ENCODE measurements at places on chromosomes 12 and 14.

DNA sequence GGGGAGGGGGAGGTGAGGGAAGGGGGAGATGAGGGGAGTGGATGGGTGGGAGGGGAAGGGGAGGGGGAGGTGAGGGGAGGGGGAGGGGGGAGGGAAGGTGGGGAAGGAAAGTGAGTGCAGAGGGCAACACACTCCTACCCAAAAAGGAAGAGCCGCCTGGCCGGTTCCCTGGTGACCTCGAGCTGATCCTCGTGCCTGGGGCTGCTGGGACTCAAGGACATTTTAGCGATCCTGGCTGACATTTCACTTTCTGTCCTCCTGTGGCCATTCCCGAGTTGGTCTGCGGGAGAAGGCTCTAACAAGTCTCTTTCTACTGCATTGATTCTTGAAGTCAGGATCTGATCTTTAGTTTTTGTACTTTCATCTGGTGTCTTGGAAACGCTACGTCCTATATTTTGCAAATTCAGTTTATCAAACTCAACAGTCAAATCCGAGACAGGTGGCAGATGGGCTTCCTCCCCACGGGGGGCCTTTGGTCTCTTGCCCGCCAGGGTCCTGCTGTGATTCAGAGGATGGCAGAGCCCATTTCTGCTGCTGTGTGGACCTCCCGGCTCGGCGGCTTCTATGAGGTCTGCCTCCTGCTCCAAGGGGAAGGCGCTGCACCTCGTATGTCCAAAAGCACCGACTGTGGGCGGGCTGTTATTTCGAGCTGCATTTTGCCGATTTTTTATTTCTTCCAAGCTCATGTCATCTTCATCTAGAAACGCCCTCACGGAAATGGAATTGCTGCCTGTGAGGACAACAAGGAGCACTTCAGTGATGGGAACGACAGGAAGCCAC lies 19.1 kb downstream of the PGAM5 start:
- no peak for DNase-seq

GRCh38 chr12:119255314-119255713 lies 76.6 kb downstream of the HSPB8 start:
- DNase-seq = no peak

GRCh38 chr14:29709490-29709889 lies 218.2 kb downstream of the PRKD1 start:
- no peak for DNase-seq

- no peak for DNase-seq
These were observed 1.7 kb downstream of the FBXO34 start for GRCh38 chr14:55272922-55273321.

DNA sequence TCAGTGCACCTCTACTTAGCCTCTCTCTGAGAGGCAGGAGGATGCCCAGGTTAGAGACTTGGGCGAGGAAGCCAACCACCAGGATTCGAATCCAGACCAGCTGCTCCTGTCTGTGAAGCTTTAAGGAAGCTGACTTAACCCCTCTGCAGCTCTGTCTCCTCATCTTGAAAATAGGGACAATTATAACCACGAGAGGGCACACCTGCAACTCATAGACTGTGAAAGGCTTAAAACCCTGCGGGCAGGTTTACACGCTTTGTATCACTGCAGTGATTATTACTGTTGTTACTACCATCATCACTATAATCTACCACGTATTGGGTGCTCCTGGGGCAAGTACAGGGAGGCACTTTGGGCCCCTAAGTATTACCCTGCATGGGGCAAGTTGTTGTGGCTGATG lies 379.8 kb downstream of the VRK1 start:
- no peak for DNase-seq

DNA sequence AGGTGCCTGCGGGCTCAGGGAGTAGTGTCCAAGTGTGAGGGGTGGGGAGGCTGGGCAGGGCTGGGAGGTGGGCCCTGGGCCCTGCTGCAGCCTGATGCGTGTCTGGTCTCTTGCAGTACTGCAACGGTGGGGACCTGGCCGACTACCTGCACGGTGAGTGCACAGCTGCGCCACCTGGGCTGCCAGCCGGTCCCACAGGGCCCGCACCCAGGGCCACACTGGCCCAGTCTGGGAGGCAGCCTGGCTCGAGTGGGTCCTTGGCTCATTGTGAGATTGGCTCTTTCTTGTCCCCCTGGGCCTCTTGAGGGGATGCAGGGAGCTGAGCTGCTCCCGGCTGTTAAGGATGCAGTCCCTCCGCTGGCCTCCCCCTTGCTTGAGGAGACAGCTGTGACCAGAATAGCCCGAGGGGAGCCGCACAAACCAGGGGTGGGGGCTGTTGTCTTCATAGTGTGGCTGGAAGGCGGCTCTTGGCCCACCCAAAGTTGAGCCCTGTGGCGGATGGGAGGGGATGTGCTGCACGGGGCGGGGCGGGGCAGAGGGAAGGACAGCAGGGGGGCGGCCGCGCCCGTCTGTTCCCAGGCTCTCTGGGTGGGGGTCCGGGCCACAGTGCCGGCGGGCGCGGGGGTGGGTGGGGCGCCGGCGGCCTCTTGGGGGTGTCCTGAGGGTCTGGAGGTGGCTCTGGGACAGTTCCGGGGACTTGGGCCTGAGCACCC lies 13.1 kb downstream of the ULK1 start:
- DNase-seq = no peak

DNA sequence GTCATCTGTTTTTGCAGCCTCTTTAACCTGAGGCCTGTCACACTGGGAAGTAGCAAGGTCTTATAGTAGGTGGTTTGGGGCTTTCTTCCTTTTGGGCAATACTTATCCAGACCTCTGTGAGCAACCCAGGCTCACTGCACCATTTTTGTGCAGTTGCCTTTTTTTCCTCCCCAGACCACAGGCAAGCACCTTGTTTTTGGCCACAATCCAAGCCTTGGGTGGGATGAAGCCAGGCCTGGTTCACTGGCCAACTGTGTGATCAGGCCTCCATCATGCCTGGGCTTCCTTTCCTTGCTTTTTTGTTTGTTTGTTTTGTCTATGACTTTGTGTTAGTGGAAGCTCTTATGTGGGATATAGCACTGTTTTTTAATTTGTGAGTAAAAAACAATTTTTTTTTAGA lies 71.7 kb downstream of the DNAH10 start:
- no peak for DNase-seq

- no peak for DNase-seq
These were observed 115.5 kb downstream of the EML1 start for GRCh38 chr14:99908653-99909250.

DNA sequence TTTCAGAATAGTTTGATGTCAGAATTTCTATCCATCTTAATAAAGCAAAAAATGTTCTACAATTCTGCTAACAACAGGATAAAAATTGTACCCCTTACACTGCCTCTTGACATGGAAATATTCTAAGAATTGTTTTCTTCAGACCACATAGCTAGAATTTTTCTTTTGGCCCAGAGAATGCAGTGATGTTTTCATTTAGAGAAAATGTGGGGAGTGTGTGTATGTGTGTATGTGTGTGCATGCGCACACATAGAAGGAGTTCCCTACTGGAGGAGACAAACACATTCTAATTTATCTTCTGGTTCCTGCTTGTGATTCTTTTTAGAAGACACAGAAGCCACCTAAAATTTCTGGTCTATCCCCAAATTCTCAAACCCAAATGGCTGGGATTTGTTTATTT lies 1145.7 kb downstream of the VRK1 start:
- DNase-seq = no peak

DNA sequence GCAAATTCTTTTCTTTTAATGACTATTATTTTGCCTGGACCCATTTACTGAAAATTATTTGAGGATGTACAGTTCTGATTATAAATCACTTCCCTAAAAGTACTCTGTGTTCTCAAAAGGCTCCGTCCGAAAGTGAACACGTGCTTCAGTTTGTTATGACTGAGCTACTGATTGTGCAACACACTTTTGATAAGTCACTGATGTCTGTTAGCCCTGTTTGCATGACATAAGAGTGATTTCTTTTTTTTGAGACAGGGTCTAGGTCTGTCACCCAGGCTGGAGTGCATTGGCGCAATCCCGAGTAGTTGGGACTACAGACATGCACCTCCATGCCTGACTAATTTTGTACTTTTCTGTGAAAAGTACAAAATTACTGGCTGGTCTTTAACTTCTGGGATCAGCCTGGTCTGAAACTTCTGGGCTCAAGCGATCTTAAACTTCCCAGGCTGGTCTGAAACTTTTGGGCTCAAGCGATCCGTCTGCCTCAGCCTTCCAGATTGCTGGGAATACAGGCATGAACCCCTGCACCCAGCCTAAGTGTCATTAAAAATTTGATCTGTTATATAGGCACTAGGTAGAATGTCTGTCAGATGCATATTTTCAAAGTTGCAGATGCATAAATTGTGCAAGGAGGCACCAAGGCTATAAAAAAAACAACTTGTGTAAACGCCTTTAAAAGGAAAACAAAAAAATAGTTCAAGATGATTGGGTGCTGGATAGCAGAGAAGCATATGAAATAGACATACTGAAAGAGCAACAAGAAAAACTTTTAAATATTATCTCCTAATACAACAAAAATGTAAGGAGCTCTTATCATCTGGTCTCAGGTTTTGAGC lies 111.5 kb downstream of the SRGAP1 start:
- DNase-seq = no peak

- peak; percentile 66 for DNase-seq
These were observed 15.6 kb upstream of the CALM1 start for GRCh38 chr14:90381011-90381786.

GRCh38 chr14:99602054-99602787 lies 1.8 kb downstream of the CCDC85C start:
- DNase-seq = no peak

GRCh38 chr12:107400686-107401447 lies 284.7 kb upstream of the PWP1 start:
- no peak for DNase-seq

- no peak for DNase-seq
These were observed 25.4 kb upstream of the HDAC7 start for GRCh38 chr12:47845081-47845480.

GRCh38 chr12:127174881-127175280 lies 1092.1 kb upstream of the TMEM132C start:
- DNase-seq = no peak

DNA sequence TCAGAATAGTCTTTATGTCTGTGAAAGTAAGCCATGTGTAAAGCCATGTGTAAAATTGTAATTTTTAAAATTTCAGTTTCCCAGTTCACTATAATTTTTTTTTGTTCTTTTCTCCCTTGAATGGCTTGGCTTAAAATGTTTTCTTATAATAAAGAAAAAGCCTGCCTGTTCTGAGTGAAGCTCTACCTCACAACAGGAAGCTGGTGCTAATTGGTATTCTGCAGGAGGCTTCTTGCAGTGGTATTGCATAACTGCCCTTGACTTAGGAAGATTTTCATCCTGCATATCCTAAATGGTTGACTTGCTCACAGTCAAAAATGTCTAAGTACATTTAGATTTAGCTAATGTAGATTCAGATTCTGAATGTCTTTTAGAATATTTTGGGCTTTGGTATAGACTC lies 49.5 kb downstream of the ATP2A2 start:
- no peak for DNase-seq

GRCh38 chr14:68694516-68695235 lies 98.2 kb downstream of the ZFP36L1 start:
- DNase-seq = peak; percentile 13

DNA sequence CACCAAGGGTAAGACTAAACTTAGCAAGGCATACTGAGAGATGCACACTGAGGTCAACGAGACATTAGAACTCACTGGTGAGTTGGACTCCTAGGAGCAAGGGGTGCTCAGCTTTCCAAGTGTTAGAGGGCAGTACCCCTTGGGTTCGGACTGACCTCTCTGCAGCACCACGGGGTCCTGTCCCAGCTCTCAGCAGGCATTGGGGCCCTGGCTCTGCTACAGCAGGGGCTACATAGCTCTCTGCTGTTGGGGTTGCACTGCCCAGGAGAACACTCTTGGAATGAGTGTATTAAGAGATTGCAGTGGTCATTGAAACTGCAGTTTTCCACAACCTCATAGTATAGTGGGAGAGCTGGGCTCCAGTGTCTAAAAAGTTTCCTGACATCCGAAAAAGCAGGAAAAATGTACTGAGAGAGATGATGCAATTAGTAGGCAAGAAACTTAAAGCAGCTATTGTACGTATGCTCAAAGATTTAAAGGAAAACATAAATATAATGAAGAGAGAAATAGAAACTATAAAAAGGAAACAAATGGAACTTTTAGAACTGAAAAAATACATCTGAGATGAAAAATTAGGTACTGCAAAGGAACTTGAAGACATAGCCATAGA lies 132.5 kb upstream of the MAX start:
- DNase-seq = no peak

DNA sequence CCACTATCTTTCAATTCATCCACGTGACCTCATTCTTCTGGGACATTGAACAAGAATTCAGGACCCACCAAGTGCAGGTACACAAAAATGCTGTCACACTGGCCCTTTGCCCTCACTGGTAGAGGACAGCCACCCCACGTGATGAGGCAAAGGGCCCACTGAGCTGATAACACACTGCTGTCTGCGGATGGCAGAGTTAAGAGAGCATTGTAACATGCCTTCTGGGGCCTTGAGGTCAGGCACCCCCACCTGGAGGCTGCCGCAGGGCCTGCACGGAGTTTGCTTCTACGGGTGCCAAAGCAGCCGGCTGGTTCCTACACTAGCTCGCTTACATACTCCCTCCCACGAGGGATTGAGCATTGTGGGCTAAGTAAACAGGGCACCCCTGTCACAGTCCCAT lies 101.0 kb downstream of the LRIG3 start:
- DNase-seq = no peak

DNA sequence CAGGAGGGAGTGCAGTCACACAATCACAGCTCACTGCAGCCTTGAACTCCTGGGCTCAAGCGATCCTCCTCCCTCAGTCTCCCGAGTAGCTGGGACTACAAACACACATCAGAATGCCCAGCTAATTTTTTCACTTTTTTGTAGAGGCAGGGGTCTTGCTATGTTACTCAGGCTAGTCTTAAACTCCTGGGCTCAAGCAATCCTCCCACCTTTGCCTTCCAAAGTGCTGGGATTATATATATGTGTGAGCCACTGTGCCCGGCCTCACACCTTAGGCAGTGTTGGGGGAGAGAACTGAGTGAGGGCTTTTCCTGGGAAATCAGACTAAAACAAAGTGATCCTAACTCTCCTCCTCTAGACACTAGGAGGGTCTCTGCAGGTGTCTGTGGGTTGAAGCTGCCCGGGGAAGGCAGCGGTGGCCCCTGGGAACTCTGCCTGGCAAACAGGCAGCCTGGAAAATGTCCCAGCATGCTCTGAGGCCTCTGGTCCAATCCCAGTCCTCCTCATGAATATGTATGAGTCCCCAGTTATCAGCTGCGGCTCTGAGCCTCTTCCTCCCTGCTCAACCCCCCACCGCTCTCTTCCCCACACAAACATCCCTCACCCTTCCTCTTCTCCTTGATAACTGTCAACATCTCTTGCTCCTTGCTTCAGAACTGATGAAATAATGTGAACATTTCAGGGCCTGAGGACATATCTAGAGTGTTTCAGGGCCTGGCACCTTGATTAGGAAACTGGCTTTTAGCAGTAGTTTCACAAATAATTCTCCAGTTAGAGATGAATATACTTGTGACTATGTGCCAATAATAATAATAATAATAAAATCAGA lies 7.9 kb upstream of the NAA25 start:
- peak; percentile 33 for DNase-seq

- DNase-seq = no peak
These were observed 13.9 kb downstream of the BAZ2A start for GRCh38 chr12:56616244-56616643.

Measured in right hindlimb (tissue), 1 donor.